Activated T-helper 1 cell treated with anti-CD3 and anti-CD28 coated beads, Interleukin-2, amount 50 U/mL, for 16 hours (primary cell): ENCODE measurements at places on chromosomes 3 and 15.

- DNase-seq = no peak
These were observed 4.9 kb downstream of the ADCY5 start for GRCh38 chr3:123444023-123444422.

DNA sequence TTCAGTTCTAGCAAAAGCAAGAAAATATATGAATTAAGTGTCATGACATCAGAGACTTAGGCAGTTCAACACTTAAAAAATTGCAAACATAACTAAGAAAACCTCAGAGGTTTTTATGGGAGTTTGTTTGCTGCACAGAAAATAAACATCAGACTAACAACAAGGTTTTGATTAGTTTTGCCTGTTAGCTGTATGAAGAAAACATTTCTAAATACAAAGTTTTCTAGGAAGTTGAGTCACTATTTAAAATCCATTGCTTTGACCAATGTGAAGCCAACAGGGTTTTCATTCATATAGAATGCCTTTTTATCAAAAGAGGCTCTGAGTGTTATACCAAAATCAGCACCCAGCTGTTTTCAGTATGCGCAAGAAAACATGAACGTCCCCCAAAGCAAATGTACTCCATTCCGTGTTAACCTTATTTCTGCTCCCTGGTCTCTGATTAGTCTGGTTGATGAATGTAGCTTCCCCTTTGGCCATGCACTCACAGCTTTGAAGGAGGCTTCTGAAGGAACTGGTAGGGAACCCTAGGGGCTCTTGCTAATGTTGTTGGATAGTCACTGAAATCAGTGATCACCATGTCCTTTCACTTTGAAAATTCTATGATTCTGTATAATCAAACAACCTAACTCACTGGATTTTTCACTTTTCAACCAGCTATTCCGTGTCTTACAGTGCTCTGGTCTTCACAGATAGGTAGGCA lies 89.6 kb upstream of the TSEN2 start:
- no peak for DNase-seq

- no peak for DNase-seq
These were observed 81.1 kb upstream of the MYZAP start for GRCh38 chr15:57510647-57511046.

GRCh38 chr3:34225821-34226366 lies 427.5 kb downstream of the PDCD6IP start:
- DNase-seq = no peak

GRCh38 chr3:192022412-192022811 lies 561.4 kb downstream of the PYDC2 start:
- no peak for DNase-seq

- DNase-seq = no peak
These were observed 734.0 kb upstream of the NR2F2 start for GRCh38 chr15:95596496-95596895.
